ENCODE measurements at places on chromosomes 16 and 17. TPM values are rescaled to one million over a fixed set of nuclear protein-coding genes. Genes with fewer than 3 reads are reported as not detected.

DNA sequence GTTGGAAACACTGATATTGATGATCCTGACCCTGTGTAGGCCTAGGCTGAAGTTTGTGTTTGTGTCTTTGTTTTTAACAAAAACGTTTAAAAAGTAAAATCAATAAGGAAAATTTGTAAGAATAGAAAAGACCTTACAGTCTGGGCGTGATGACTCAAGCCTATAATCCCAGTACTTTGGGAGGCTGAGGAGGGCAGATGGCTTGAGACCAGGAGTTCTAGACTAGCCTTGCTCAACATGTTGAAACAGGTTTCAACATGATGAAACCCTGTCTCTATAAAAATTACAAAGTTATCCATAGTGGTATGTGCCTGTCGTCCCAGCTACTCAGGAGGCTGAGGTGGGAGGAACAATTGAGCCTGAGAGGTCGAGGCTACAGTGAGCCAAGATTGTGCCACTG lies 18.3 kb upstream of the TOM1L1 start:
- DNase-seq = no peak

- no peak for DNase-seq
Observed at GRCh38 chr16:4283441-4283840, 10.6 kb upstream of the TFAP4 start.

DNA sequence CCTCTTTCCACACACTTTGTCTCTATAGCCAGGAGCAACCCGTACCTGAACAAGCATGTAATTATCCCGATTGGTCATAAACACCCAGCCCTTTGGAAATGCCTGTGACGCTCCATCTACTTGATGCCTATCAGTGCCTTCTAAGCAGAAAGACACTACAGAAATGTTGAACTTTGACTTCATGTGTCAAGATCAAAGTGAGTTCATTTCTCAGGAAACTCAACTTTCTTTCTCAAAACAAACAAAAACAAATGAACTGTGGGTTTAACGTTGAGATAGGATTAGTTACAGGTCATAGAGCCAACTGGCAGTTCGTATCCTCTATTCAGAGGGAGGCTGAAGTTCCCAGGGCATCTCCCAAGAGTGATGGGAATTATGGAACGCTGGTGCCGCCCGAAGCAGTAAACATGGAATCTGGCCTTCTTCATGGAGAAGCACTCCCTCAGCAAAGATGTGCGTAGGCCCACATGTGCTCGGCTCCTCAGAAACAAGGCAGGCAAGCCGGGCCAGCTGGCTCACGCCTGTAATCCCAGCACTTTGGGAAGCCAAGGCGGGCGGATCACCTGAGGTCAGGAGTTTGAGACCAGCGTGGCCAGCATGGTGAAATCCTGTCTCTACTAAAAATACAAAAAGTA lies 9.5 kb downstream of the SLC6A4 start:
- no peak for DNase-seq

- DNase-seq = no peak
Observed at GRCh38 chr16:6690741-6691140, 641.9 kb upstream of the RBFOX1 start.

DNA sequence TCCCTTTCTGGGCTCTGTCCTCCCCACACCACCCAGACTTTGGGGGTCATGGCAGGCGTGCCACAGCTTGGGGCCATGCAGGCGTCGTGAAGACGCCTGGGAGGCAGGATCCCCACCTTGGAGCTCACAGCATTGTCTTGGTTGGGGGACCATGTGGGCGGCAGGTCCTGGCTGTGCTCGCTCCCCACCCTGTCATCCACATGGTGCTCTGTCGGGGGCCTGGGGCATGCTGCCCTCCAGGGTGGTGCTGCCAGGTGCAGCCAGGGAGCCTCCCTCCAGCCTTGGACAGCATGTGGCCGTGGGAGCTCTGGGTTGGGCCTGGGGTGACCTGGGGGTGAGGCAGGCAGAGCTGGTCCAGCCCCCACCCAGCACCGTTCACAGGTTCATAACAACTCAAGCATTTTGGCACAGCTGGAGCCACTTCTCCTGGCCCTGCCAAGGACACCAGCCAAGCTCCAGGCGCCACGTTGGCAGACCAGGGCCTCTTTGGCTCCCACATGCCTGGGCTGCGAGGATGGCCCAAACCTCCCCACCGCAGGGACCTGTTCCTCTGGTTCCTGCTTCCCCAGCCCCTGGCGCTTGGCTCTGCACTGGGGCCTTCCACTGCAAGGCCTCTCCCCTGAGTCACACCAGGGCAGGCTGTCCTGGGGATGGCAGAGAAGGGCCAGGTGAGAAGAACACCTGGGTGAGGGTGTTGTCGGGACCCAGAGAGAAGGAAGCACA lies 15.1 kb upstream of the ATP6V0C start:
- DNase-seq = no peak

The GRIN2A gene
- total RNA-seq = 10.9 TPM

The FOXJ1 gene
- 4.5 TPM for total RNA-seq

The HBA1 gene
- total RNA-seq = 270 TPM

Measured in occipital lobe (tissue), 3 donors.